ENCODE measurements at places on chromosomes 7 and 10.

- no peak for DNase-seq
Observed at GRCh38 chr7:25859412-25860274, 292.4 kb upstream of the NFE2L3 start.

DNA sequence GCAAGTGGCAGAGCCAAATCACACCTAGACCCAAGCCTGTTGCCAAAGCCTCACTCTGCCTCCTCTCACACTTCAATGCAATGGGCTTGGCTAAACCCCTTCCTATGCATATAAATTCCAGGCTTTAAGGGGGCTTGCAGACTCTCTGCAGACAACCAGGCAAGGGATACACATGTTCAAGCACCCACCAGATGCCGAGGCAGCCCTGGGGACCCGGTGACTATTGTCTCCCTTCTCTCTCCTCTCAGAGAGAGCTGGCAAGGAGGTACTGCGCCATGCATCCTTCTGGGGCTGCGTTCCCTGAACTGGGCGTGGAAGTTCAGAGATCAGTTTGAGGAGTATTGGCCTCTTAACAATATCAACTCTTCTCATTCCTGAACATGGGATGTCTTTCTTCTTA is 131.2 kb downstream of the ARHGAP22 start:
- DNase-seq: no peak

- no peak for DNase-seq
Observed at GRCh38 chr7:36617408-36617807, 106.9 kb downstream of the AOAH start.

DNA sequence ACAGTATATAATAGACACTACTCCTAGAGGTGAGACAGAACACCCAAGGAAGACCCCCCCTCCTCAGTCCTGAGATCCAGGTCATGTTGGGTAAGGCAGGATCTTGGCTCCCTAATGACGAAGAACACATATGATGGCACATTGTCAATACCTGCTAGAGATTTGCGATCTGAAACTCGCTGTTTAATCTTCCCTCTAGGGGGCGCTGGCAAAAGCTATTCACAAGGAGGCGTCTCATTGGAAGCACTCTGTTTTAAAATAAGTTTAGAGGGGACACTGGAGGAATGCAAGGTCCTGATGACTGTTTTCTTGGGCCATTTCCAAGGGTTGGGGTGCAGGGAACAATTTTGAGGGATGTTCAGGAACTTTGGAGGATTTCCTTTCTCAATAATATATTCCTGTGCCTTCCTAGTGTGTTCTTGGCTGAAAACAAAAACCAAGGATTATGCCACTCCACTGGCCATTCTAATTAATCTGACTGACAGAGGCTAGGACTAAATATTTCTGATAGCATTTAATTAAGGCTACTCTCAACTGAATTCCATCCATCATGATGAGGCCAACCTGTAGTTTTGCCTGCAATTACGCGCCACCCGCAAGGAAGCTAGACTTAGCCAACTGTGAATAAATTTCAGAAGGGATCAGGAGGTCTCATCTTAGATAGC is 1013.8 kb upstream of the MBL2 start:
- no peak for DNase-seq

GRCh38 chr7:157125376-157126223 is 13.1 kb upstream of the UBE3C start:
- no peak for DNase-seq

DNA sequence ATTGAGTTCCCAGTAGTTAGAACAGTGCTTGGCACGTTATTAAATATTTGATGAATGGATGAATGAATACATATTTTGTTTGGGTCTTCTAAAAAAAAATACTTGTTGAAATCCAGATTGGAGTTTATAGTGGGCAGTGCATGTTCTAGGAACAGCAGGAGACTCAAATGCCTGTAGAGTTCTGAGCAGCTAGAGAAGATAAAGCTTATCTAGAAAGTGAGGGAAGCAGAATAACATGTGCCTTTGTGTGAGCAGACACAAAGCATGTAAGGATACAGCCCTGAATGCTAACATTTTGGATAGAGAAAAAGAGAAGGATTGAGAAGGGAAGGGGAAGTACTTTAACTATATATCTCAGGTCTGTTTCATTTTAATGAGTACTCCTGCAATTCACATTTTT is 71.9 kb downstream of the SRI start:
- no peak for DNase-seq

GRCh38 chr7:113026941-113027340 is 59.7 kb downstream of the GPR85 start:
- DNase-seq: peak; percentile 41

- no peak for DNase-seq
Observed at GRCh38 chr7:54186336-54186735, 355.8 kb upstream of the VSTM2A start.

- DNase-seq: peak; percentile 18
Observed at GRCh38 chr10:91880310-91880709, 29.0 kb downstream of the FGFBP3 start.

DNA sequence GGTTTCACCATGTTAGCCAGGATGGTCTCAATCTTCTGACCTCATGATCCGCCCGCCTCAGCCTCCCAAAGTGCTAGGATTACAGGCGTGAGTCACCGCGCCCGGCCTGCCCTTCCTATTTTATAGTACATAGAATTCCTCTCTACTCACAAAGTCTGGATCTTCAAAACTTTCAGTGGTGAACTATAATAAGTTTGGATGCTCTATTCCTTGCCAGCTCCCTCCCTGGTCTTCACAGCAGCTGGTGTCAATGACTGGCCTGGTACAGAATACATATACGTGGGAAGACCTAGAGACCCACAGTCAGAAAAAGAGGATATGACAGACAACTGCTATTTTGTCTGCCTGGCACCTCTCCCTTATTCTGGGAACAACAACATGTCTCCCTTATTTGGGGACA is 40.8 kb downstream of the ARHGAP12 start:
- DNase-seq: no peak
